Jurkat, Clone E6-1 (cell line): ENCODE measurements at places on chromosomes 12 and 14.

GRCh38 chr12:65308006-65308405, 29.5 kb downstream of the MSRB3 start:
- no peak for DNase-seq

DNA sequence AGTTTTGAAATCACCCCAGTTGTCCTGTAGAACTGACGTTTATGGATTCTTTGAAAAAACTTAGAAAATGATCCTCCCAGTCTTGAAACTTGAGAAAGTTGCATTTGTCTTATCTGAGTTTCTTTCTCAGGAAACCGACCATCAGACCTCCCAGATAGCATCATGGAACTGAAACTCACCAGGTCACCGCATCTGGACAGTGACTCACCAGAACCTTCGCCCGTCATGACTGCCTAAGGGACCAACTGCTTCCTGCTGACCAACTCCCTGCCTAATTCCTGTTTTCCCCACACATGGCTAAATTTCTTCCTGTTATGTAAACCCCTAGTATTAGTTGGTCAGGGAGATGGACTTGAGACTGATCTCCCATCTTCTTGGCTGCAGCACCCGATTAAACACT, 175.7 kb downstream of the RIMBP2 start:
- no peak for DNase-seq

- no peak for DNase-seq
These were observed 24.1 kb downstream of the PTGER2 start for GRCh38 chr14:52338051-52338681.

GRCh38 chr12:39122562-39123204, 217.3 kb upstream of the CPNE8 start:
- no peak for DNase-seq

DNA sequence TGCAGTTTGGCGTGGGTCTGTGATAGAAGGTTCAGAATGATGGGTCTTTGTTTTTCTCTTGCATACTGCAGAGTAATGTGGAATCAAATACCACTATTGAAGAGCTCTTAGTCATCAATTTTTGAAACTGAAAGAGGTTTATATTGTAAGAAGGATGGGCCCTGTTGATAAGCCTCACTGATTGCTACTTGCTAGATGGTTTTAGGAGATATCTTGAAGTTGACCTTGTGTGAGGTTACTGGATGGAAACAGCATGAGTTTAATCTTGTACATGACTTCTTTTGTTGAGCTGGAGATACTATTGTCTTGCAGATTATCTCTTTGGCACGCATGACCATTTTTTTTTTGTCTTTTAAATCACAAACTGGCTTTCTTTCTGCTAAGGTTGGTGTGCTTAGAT, 13.8 kb downstream of the BICD1 start:
- no peak for DNase-seq

- DNase-seq, result no peak
These were observed 202.1 kb upstream of the MYL2 start for GRCh38 chr12:111122458-111122878.

GRCh38 chr12:122893208-122894153, 2.4 kb downstream of the VPS37B start:
- no peak for DNase-seq

GRCh38 chr12:126741536-126742240, 1525.3 kb upstream of the TMEM132C start:
- no peak for DNase-seq

GRCh38 chr12:116370886-116371580, 93.5 kb upstream of the MED13L start:
- no peak for DNase-seq

DNA sequence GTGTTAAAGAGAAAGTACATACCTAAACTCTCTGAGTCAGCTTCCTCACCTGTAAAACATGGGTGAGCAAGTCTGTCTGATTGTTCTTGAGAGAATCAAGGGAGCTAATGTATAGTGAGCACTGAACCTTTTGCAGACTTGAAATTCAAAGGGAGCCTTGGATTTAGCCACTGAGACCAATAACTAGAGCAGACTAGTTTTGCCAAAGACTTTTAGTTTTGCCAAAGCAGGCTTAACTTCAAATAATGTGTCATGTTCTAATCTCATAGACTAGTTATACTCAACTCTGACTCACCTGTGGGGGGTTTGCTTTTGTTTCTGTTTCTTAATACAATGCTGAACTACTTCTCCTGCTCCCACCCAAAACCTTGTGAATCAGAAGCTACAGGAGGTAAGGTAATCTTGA, 123.7 kb downstream of the SLC25A21 start:
- DNase-seq, result no peak

GRCh38 chr12:1908758-1909157, 9.7 kb downstream of the CACNA2D4 start:
- DNase-seq, result no peak

GRCh38 chr12:105316931-105317852, 13.3 kb upstream of the C12orf75 start:
- DNase-seq, result no peak

GRCh38 chr14:34619471-34619870, 10.5 kb downstream of the SNX6 start:
- no peak for DNase-seq

GRCh38 chr12:45666816-45667215, 62.7 kb upstream of the ARID2 start:
- no peak for DNase-seq

DNA sequence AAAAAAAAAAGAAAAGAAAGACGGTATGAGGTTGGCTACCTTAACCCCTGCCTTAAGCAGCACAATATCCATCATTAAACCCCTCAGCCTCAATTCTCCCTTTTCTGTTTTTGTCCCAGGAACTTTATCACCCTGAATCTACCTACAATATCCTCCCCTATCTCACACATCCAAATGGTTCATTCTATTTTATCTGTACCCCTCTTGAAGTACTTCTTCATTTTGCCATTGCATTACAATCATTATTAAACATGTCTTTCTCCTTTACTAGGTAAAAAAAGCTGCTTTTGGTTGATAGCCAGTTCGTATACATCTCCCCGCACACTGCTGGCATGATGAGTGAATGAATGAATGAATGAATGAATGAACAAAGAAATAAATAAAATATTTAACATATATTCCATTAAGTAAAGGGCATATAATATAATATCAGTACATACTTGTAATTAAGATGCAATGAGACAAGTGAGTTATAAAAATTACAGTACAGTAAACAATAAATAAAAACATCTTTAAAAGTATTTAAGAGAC, 364 bp upstream of the GPR65 start:
- DNase-seq, result no peak

DNA sequence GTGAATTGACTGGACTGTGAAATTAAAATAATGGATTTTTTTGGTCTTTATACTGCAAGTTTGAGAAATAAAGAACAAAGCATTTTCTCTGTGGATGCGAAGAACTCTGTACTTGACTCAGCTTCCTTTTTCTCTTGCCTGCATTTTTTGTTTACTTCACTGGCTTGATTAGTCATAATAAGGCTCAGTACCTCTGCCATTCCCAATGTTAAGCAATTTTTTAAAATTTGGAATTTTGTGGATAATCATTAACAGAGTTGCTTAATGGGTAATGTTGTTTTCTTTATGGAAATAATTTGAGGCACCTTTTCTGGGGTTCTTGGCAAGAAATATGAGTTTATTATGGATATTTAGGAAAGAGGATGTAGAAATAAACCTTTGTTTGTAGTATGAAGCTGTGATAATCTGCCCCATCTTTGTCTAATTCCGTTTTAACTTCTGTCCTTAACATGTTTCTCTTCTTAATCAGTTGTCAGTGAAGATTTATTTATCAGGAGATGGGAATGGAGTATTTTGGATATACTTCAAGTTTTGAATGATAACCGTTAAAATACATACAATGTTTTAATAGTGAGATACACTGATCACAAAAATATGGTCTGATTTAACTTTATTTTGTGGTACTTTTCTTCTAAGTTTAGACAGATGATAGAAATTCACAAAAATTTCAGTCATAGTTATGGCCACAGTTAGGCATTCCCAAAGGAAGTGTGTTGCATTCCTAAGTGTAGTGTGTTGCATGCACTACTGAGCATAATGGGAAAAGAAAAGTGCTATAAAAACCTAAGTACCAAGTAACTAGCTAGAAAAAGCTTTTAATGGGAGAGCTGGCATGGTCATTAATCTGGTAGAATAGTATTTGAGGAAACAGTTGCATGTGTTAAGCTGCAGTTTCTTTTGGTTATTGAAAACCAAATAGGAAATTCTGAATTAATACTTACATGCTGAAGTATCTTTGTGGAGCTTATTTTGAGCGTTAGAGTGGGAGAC, 27.7 kb downstream of the WNK1 start:
- no peak for DNase-seq

GRCh38 chr14:92496191-92496857, 17.3 kb upstream of the RIN3 start:
- no peak for DNase-seq

DNA sequence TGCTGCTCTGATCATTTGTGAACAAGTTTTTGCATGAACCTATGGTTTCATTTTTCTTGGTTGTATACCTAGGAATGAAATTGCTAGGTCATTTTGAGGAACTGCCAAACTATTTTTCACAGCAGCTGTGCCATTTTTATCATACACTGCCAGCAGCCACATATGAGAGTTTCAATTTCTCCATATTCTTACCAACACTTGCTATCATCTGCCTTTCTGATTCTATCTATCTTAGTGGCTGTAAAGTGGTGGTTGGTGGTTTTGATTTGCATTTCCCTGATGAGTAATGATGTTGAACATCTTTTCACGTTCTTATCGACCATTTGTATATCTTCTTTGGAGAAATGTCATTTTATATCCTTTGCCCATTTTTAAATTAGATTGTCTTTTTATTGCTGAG, 146.1 kb downstream of the C12orf75 start:
- peak; percentile 74 for DNase-seq
